Sciatic nerve (tissue), 2 donors: ENCODE measurements at places on chromosomes 2 and 18. TPM values are rescaled to one million over a fixed set of nuclear protein-coding genes. Genes with fewer than 3 reads are reported as not detected.
A peak's percentile ranks its signal among the peaks of the same experiment; 100 is the strongest.

GRCh38 chr2:33241581-33241980 lies 234.9 kb upstream of the RASGRP3 start:
- DNase-seq, result no peak

HOXD12 gene
- total RNA-seq, result not detected

DNA sequence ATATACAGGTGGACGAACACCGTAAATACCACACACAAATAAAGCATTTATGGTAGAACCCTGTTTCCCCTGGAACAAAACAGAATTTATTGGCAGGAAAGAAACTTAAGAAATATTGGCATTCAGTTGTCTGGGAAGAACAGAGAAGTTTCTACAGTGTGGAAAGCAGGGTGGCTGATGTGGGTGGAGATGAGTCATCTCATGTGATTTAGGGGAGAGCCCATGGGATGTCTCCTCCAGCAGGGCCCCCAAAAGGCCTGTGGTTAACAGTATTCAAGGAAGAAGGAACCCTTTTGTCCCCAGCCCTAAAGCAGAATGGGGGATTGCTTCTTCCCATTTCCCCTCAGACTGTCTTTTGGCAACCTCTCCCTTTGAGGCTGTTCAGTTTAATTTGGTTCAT lies 24.2 kb downstream of the SIX3 start:
- DNase-seq, result no peak

UNC80 gene
- 0.22 TPM for total RNA-seq

DNA sequence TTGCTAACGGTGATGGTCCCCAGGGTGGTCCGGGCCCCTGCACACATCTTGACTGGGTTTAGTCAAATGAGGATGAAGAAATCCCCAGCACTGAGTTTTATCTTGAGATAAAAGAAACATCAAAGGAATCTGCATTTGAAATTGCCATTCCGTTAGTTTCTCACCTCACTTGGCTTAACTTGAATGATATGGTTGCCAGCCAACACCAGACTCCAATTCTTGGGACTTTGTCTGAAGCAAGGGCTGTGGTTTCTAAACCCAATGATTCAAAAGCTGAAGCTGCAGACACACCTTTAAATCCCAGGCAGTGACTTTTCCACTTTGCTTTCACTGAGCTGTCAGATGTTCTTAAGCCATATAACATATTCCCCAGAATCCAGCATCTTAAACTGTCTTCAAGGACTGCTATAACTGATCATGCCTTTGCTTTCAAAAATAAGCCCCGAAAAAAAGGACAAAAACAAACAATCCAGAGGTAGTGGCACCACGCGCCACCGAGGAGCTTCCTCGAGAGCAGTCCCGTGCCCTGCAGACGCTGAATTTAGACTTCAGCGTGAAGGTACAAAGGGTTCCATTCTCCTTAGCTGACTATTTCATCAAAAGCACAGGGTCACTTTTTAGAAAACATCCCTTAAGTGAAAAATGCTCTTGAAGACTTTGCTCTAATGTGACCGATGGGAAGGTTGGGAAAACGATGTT lies 189.3 kb downstream of the HDAC4 start:
- DNase-seq, result no peak

SIX3 gene
- not detected for total RNA-seq

- peak; percentile 69 for DNase-seq
These were observed 10.6 kb upstream of the ITGB6 start for GRCh38 chr2:160210599-160211138.

GRCh38 chr2:177399376-177399775 lies 6.8 kb downstream of the AGPS start:
- no peak for DNase-seq

KIAA1328 gene
- total RNA-seq, result 22.1 TPM

DNA sequence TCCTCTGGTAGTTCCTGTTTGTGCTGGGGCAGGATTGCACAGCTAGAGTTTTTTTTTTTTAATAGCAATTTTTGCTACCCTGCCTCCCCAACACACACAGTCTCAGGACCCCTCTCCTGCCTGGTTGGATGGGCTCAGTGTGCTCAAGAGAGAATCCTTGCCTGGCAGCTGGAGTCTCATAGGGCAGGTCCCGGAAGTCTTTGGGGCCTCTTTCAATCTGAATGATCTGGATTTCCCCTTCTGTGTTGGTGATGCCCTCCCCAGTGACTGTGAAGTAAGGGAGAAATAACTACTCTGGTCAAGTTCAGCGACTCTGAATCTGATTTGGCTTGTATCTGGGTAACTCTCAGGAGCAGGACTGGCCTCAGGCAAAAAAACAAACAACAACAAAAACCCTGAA lies 220.6 kb upstream of the LRRTM1 start:
- DNase-seq, result no peak

PSMA8 gene
- total RNA-seq, result not detected

DNA sequence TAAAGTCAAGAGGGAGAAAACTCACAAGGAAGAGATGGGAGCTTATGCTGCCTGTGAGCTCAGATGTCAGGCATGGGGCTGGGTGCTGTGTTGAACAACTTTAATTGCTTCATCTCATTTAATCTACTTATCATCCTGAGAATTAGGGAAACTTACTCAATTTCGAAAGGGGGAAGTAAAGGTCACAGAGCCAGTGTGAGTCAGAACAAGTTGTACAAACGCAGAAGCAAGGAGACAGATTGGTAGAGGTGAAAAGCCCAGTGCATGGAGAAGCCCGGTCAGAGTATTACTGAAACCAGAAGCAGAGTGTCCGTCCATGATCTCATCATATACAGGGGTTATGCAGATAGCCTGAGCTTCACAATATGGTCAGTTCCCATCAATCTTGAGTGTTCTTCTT lies 281.1 kb upstream of the POU3F3 start:
- DNase-seq, result no peak

DNA sequence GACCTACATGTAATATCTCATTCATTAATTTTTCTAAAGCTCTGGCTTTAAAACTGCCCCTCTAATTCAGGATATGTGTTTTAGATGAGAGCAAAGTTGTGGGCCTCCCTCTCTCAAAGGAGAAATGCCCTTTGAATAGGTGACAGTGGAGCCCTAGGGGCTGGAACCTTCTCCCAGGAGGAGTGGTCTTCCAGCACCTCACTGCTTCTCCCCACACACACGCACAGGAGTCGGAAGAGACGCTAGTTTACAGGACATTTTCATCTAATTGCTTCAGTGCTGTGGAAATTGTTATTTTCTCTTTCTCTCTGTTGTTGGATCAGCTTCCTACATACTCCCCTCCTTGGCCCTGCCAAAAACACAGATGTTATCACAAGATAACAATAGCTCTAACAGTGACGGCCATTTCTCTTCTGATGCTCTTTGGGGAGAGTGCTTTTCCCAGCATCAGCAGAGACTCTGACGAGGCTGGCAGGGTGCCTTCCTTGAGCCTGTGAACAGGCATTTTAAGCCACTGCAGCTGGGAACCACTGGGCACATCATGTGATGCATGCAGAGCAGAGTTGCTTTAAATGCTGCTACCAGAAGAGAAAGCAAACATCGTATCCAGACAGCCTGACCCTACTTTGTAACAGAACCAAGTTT lies 209.4 kb upstream of the SP5 start:
- peak; percentile 83 for DNase-seq

- no peak for DNase-seq
These were observed 80.2 kb downstream of the ASAP2 start for GRCh38 chr2:9286554-9287399.

ARL6IP6 gene
- total RNA-seq, result 17.5 TPM

LONRF2 gene
- total RNA-seq, result 11.4 TPM

DNA sequence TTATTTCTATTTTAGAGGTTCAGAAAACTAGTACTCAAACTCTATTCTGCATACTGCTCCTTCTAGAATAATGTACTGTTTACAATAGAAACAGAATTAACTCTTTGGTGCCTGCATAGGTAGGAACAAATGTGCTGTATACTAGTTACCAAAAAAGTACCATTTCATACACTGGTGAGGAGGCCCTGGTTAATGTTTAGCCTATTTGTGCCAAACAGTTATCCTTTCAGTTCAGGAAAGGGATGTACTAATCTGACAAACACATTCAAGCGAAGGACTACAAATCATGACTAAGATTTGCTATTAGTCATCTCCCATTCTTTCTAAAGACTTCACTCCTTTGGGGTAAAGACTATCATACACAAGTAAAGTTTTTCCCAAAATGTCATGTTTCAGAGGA lies 47.4 kb downstream of the EXOC6B start:
- no peak for DNase-seq
